ENCODE measurements at places on chromosomes 4 and X.

DNA sequence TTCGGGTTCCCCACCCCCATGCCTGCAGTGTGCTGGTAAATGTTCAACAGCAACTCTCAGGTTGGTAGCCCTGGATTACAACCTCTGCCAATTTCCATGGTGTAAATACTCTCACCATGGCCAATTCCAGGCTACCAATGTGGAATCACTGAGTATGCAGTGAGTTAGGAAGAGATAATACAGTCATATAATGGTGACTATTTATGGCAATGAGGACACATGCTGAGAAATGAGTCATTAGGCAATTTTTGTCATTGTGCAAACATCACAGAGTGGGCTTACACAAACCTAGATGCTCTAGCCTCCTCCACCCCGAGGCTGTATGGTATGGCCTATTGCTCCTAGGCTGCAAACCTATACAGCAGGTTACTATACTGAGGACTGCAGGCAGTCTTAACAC lies 4.6 kb upstream of the CLDN24 start:
- no peak for DNase-seq

- DNase-seq: no peak
Observed at GRCh38 chrX:23908219-23909004, 606 bp downstream of the CXorf58 start.

DNA sequence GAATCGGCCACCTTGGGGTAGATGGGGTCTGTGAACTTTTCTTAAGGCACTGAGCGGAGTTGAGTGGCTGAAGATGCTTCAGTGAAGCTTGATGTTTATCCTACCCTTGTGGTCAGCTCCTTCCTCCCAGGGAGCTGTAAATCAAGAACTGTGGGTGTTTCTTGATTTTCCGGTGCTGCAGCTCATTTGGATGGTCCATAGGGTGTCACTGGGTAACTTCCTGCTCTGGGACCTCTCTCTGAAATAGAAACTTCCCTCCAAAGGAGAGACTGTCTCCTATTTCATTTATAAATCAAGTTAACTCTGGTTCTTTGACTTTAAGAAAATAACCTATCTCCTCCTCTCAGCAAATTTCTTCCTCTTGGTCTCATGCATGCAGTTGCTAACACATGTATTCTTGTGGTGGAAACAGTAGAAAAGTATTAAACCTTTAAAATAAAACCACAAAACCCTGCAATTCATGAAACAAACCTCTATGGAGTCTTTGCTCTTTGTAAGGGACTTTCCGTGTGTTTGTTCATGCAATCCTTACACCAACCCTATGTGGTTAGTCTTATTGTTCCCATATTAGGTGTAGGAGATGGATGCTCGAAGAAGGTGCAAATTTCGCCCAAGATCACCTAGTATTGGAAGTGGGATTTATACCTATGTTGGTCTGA lies 110.3 kb downstream of the SHROOM3 start:
- DNase-seq: no peak

GRCh38 chr4:90095000-90095399 lies 32.2 kb upstream of the CCSER1 start:
- DNase-seq: no peak
